ENCODE measurements at places on chromosomes 5 and 9. TPM values are rescaled to one million over a fixed set of nuclear protein-coding genes. Genes with fewer than 3 reads are reported as not detected.

MSH3 gene
- total RNA-seq: 20.0 TPM

IL7R gene
- 1.6 TPM for total RNA-seq

SPINK6 gene
- total RNA-seq: 10.8 TPM

PCSK1 gene
- not detected for total RNA-seq

C9 gene
- total RNA-seq: under 0.01 TPM

STXBP1 gene
- total RNA-seq: 32.5 TPM

URM1 gene
- total RNA-seq: 24.5 TPM

ZNF189 gene
- 12.3 TPM for total RNA-seq

SIL1 gene
- 82.8 TPM for total RNA-seq

PCAT7 gene
- total RNA-seq: not detected

CFAP77 gene
- not detected for total RNA-seq

CHSY3 gene
- total RNA-seq: 1.8 TPM

SLC25A2 gene
- 0.28 TPM for total RNA-seq

PHF2 gene
- total RNA-seq: 11.0 TPM

PCDHB14 gene
- total RNA-seq: 1.7 TPM

NMUR2 gene
- total RNA-seq: not detected

PCDHGA7 gene
- total RNA-seq: 4.7 TPM

SAPCD2 gene
- 1.0 TPM for total RNA-seq
